Neuronal stem cell (in vitro differentiated cells): ENCODE measurements at places on chromosomes 5 and 9.

DNA sequence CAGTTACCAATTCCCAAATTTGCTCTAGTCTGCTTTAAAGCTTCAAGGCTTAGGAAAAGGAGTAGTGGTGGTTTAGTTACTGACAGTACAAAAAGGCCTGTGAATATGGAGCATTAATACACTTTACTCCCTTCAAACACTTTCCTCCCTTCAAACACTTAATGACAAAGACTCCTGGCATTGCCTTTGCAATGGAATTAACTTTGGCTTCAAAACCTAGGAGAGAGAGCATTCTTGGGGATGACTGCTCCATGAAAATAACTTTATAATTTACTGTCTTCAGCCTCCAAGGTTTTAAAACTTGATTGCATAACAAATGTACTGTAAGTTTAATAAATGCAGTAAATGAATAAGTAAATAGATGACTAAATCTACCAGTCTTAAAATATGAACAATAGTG lies 185.6 kb downstream of the TRPM3 start:
- no peak for DNase-seq

- no peak for DNase-seq
Observed at GRCh38 chr5:109848130-109848529, 158.4 kb downstream of the MAN2A1 start.

GRCh38 chr5:150156540-150156939 lies 895 bp upstream of the PDGFRB start:
- no peak for DNase-seq

DNA sequence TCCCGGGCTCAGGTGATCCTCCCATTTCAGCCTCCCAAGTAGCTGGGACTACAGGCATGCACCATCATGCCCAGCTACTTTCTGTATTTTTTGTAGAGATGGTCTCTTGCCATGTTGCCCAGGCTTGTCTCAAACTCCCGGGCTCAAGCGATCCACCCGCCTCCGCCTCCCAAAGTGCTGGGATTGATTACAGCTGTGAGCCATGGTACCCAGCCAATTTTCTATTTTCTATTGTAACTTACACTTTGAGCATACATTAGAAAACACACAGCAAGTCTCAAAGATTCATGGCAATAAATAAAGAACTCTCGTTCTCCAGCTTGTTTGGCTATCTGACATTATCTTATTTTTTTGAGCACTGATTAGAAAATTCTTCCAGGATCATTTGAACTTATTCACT lies 228.7 kb downstream of the ADAMTS6 start:
- no peak for DNase-seq

- DNase-seq: no peak
Observed at GRCh38 chr9:133115604-133116345, 5.3 kb downstream of the RALGDS start.

GRCh38 chr9:33721674-33722358 lies 73.5 kb upstream of the PRSS3 start:
- peak; percentile 86 for DNase-seq

DNA sequence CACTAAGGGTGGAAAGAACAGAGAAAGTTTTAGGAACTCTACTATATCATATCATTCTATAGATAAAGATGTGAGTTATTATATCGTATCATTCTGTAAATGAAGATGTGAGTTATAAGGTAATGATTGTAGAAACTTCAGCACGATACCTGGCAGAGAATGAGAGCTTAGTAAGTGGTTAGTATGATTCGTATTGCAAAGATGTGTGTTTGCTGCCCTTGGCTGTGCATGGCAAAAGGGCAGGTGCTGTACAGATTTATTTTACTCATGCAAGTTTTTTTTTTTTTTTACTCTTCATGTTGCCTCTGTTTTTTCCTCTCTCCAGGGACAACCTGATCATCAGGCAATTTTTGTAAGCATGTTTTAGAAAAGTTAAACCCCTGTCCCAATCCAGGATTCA lies 83.3 kb downstream of the EGFLAM start:
- no peak for DNase-seq
